ENCODE measurements at places on chromosomes 6 and 20.
A peak's percentile ranks its signal among the peaks of the same experiment; 100 is the strongest.

DNA sequence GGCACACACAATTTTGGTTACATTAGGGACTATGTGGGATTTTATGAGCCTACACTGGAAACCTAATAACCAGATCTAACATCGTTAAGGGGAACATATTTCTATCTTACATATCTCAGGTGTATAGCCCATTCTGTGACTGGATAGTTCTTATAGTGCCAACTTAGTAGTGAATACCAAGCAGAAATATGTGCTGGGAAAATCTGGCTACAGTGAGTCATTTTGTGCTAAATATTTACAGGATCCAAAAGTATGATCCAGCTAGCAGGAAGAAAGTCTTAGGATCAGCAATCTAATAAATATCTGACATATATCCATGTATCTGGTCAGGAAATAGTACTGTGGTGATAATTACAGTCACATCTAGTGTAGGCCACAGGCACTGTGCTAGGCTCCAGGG is 94.6 kb upstream of the INSM1 start:
- DNase-seq: no peak

DNA sequence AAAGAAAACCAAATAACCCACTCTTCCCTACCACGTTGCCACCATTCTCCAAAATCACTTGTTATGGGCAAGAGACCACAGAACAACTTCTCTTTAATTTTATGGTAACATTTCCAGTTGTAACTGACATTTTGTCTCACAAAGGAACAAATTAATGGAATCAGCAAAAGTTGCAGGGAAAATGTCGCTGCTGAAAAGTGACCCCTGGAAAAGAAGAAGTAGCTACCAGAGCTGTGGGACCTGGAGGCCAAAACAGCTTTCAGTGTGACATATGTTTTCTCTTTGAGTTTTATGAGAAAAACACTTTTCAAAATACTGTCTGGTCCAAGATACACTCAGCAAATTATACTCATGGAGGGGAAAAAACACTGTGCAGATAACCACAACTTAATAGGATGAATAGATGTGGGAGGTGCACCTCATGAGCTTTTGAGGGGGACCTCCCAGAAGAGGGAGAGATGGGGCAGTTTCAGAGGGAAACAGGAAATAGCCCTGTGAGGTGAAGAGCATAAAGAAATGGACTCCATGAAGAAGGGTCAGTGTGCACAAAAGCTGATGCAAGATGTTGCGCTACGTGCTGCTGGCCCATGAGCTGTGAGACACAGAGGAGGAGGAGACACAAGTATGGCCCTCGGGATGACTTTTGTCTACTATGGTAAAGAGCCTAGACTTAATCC is 87.3 kb downstream of the DTNBP1 start:
- no peak for DNase-seq

- DNase-seq: no peak
These were observed 1.0 kb downstream of the NR2E1 start for GRCh38 chr6:108166664-108167448.

- no peak for DNase-seq
These were observed 9.7 kb downstream of the BEND3 start for GRCh38 chr6:107105511-107106116.

DNA sequence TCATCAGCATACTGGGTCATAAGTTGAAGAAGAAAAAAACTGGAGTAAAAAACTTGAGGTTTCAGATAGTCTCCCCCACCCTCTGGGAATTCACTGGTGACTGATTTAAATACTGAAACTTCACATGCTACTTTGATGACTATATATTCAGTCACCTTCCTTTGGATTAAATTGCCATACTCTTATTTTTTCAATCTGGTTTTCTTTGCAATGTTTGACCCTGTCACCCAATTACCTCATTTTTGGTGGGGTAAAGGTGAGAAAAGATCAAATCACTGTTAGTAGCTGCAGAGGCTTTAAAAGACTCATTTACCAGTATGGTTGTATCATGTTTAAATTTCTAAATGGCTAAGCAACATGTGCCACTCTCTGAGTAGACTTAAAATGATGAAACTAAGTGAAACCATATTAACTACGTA is 862.7 kb upstream of the FLRT3 start:
- DNase-seq: no peak

DNA sequence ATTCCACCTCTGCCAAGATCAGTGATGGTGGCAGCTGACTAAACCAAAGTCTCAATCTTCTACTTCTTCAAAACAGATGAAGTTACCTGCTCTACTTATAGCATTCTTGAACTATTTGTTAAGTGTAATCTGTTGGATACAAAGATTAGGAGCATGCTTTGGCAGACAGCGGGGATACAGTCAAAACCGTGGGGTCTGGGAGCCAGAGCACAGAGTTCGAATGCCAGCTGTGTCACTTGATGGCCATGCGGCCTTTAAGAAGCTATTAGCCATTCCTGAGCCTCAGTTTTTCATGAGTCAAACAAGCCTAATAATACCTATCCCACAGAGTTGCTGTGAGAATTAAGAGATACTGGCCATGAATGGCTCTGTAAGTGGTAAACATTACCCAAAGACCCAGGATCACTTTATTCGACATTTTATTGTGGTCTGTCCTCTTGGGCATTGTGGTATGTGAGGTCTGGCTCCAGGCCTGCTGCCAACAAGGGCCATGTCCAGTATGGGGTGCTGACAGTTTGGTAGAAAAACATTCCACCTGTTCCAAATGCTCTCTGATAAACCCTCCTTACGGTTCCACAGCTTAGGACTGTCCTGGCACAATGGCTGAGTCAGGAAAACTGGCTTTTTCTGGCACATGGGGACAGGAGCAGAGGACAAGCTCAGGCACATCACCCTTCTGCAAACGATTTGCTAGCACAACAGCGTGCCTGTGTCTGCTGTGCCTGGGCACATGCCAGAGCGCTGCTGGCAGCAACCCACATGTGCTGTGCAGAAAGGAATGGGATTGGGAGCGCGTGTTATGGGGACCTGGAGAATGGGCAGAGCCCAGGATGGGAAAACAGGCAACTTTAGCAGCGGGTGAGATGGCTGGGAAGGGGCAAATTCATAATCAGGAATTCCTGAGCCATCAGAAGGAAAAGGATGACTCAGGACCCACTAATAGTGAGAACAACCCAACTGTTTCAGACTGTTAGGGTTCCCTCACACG is 15.7 kb upstream of the FAM83C start:
- DNase-seq: no peak

DNA sequence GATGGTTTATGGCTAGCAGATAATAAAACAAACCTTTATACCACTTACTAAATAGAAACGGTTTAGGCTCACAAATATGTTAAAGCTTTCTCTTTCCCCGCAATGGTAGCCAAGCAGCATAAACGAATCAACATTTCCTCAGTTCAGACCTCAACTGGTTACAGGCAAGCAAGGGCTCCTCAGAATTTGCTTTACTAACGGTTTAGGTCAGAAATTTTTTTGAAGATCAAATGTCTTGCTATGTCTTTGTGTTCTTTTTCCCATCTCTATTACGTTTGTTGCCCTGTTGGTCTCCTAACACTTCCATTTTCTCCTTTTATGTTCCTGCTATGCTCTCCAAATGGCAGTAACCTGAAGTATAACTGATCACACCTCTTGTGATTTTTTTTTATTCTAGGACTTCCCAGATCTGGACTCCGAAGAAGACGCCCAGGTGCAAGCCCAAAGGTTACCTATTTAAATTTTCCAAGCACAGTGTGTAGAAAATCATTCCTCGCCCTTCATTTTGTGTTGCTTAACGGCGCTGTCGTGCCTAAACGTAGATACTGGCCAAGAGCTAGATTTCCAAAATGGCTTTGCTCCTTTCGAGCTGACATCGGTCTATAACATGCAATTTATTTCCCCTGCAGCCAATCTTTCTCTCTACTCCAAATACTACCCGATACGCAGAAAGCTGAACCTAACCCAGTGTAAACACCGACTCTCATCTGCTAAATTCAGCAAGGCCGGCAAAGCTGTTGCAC is 717 bp upstream of the ASF1A start:
- DNase-seq: peak; percentile 86

DNA sequence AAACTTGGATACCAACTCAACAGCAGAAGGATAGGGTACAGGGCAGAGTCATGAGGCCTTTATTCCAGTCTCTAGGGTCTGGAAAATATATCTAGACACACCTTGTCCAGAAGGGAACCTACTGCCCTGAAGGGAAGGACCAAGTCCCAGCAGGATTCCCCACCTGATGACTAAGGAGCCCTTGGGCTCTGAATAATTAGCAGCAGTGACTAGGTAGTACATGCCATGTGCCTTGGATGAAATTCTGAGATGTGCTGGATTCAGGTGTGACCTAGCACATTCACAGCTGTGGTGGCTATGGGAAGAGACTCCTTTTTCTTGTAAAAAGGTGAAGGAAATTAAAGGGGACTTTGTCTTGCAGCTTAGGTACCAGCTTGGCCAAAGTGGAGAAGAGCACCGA is 364.3 kb upstream of the PTCHD4 start:
- DNase-seq: no peak

- DNase-seq: no peak
These were observed 554.1 kb downstream of the PRKN start for GRCh38 chr6:162173466-162173865.

GRCh38 chr6:2990248-2990931 is 9.3 kb upstream of the NQO2 start:
- DNase-seq: no peak

GRCh38 chr6:18388942-18389341 is 1.8 kb downstream of the RNF144B start:
- DNase-seq: no peak

DNA sequence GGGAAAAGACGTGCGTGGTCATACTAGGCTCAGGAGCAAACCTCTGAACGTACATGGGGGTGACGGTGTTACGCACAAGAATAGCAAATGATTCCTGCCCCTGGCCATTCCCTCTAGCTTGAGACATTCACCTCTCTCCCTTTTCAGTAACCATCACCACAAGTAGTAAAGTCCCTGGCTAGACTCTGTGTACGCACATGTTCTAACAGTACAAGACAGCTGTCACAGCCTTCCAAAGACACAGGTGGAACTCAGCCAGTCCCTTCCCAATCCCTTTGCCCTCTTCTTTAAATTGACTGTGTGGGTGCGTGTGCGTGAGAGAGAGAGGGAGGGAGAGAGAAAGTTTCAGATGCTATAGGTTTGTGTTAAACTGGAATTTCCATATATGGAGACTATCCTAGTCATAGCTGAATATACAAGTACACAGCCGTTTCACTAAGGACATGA is 67.3 kb downstream of the LY86 start:
- DNase-seq: no peak

GRCh38 chr20:33553516-33553915 is 63.6 kb downstream of the CBFA2T2 start:
- DNase-seq: no peak

- DNase-seq: no peak
These were observed 341.3 kb downstream of the TAF4 start for GRCh38 chr20:61724376-61724775.

GRCh38 chr20:20304942-20305341 is 63.0 kb upstream of the INSM1 start:
- no peak for DNase-seq

- no peak for DNase-seq
These were observed 46.8 kb downstream of the EPM2A start for GRCh38 chr6:145688493-145688905.

- DNase-seq: no peak
These were observed 107.4 kb upstream of the RIPOR2 start for GRCh38 chr6:25042984-25043725.

DNA sequence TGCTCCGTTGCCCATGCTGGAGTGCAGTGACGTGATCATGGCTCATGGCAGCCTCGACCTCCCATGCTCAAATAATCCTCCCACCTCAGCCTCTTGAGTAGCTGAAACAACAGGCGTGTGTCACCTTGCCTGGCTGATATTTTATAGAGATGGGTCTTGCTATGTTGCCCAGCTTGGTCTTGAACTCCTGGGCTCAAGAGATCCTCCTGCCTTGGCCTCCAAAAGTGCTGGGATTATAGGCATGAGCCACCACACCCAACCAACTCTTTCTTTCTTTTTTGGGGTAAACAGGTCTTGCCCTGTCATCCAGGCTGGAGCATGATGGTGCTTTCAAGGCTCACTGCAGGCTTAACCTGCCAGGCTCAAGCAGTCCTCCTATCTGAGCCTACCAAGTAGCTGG is 266.4 kb downstream of the CDKAL1 start:
- DNase-seq: no peak

DNA sequence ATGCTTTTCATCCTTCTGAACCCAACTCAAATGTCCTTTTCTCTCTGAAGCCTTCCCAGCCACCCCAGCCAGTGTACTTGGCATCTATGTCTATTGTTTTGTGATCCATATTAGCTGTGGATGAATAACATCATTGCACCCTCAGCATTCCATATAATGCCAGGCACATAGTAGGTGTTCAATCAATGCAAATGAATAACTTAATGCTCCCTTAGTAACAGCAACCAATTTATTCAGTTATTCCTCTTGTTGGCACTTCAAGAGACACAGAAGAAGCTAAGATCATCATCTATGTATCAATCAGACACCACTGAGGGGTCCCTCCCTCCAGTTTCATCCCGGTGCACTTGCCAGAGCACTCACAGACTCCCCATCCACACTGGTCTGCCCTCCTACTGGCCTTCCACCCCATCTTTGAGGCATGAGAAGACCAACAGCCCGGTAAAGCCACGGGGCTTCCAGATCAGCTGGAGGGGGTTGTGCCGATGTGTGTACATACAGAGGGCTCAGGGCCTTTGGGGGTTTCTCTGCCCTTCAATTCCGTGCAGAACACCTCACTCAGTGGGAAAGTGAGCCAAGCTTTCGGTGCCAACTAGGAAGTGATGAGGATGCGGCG is 2.4 kb upstream of the TAF8 start:
- no peak for DNase-seq

GRCh38 chr20:57208198-57208597 is 58.2 kb downstream of the BMP7 start:
- DNase-seq: no peak

DNA sequence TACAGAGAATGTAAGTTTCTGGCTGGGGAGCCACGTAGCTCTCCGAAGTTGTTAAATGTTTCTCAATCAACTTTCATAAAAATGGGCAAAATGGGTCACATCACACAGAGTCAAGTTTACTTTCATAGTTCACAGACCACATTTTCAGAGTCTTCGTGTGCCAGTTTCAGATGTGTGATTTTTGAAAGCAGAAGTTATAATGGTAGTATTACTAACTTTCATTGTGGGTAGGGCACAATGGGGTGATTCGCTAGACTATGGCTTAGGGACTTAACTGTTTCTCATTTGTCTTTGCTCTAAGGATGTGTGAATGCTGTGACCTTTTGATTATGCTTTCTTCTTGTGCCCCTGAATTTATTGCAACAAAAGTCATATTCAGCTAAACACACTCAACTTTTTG is 109.0 kb upstream of the SUPT3H start:
- no peak for DNase-seq

- no peak for DNase-seq
These were observed 12.1 kb downstream of the TOMM34 start for GRCh38 chr20:44948107-44948506.
